Chondrocyte (in vitro differentiated cells): ENCODE measurements at places on chromosomes 1 and 21.
A peak's percentile ranks its signal among the peaks of the same experiment; 100 is the strongest.

GRCh38 chr1:113031171-113031933 lies 41.6 kb upstream of the LRIG2 start:
- DNase-seq = no peak

DNA sequence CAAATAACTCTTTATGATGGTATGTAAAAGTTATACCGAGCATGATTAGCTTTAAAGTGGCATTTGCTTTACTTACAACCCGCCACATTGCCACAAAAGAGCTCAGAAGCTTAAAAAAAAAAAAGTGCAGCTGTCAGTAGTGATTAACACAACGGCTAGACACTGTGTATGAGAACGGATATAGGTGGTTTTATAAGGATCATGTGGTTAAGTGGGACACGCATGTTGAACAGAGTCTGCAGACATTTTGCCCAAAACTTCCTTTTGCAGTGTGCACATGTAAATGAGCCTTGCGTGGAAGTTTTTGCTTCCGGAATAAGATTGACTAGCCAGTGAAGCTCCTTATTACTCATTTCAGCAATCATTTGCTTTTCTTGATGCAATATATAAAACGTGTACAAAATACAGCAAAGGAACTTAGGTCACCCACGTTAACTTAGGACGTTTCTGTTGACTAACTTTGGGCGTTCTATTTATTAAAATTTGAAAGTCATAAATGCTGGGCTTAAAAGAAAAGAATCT lies 58.7 kb upstream of the RGS1 start:
- DNase-seq = no peak

DNA sequence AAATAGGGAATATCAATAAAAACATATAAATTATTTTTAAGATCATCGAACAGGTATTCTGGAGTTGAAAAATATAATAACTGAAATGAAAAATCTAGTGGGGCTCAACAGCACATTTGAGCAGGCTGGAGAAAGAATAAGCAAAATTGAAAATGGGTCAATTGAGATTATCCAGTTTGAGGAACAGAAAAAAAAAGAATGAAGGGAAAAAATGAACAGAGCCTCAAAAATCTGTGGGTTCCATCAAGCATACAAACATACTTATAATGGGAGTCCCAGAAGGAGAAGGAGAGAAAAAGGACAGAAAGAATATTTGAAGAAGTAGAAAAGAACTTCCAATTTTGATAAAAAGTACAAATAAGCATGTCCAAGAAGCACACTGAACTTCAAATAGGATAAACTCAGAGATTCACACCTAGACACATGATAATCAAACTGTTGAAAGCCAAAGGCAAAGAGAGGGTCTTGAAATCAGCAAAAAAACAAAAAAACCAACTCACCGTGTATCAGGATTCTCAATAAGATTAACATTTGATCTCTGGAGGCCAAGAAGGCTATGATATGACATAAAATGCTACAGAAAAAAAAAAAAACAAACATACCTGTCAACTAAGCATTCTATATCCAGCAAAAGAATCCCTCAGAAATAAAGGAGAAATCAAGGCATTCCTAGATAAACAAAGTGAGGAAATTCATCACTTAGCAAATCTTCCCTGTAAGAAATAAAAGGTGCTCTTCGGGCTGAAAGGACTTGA lies 5.4 kb upstream of the COQ8A start:
- no peak for DNase-seq

GRCh38 chr1:53944469-53945182 lies 873 bp downstream of the IFT25 start:
- DNase-seq = no peak

- DNase-seq = no peak
Observed at GRCh38 chr1:179295164-179295755, 1.7 kb downstream of the SOAT1 start.

GRCh38 chr1:4957027-4957426 lies 302.6 kb downstream of the AJAP1 start:
- DNase-seq = no peak

- no peak for DNase-seq
Observed at GRCh38 chr1:168408539-168408865, 127.8 kb downstream of the TBX19 start.

DNA sequence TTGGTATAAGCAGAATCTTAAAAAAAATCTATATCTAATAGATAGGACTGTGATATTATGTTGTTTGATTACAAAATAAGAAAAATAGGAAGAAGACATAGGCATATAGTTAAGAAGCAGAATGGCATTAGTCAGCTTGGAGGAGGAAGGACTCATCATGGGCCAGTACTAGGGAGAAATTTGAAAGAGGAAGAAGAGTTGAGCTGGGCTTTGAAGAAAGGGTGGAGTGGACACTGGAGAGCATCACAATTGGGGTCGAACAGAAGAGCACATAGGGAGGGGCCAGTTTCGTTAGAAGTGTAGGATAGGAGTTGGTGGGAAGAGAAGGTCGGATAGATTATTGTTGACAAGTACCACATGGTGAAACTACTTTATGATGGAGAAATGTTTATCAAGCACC lies 129.3 kb downstream of the CACHD1 start:
- DNase-seq = no peak

DNA sequence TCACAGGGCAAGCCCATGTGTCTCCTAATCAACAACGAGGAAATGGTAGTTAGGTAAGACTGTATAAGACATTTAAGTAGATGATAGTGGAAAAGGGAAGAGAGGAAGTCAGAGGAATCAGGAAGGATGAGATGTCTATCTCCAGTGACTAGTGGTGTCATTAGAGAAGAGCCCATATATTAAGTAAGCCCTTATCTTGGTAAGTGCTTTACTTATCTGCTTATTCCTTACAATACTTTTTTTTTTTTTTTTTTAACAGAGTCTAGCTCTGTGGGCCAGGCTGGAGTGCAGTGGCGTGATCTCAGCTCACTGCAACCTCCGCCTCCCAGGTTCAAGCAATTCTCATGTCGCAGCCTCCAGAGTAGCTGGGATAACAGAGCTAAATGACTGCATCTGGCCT lies 29.5 kb downstream of the RNF11 start:
- DNase-seq = no peak

GRCh38 chr1:245753807-245754206 lies 599.0 kb downstream of the KIF26B start:
- no peak for DNase-seq

GRCh38 chr1:202229376-202229775 lies 35.8 kb downstream of the LGR6 start:
- DNase-seq = no peak

DNA sequence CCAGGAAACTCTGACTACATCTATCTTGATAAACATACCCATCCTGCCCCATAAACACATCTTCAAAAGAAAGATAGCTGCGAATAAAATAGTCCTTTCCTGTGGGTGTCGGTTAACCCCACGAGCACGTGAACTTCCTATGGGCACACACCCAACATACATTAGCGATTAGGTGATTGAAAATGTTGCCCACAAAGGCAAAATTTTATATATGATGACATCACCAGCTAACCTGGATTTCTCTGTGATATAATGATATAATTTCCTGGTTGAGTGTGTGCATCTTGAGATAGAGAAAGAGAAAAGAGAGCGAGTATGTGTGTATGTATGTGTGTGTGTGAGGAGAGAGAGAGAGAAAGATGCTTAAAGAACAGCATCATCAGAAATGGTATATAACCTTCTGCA lies 296.1 kb downstream of the PTPRC start:
- no peak for DNase-seq

DNA sequence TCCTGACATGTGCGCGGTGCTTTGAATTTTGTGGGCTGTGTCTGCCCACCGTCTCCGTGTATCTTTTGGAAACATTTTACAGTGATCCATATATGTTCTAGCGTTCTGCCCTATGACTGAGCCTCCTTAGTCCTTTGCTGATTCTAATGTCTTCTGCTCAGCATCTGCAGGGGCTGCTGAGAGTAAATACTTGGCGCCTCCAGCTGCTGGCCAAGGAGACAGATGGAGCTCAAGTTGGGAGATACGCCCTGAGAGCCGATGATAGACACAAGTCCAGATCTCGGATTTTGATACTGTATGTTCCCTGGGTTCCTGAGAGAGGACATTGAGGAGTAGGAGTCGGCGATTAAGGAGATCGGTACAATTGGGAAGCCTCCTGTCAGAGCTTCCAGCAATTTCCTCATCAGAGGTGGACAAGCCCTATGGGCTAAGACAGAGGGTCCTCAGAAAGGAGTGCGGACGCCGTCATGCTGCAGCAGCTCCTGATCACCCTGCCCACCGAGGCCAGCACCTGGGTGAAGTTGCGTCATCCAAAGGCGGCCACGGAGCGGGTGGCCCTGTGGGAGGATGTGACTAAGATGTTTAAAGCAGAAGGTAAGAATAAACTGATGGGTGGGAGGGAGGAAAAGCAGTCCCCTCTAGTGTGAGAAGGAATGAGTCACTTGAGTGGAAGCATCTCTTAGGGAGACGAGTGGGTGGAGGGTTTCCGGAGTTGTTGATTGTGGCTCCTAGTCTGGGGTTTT lies 390 bp downstream of the ZFP69B start:
- DNase-seq = no peak

GRCh38 chr1:205532996-205533735 lies 28.7 kb downstream of the CDK18 start:
- DNase-seq = no peak

DNA sequence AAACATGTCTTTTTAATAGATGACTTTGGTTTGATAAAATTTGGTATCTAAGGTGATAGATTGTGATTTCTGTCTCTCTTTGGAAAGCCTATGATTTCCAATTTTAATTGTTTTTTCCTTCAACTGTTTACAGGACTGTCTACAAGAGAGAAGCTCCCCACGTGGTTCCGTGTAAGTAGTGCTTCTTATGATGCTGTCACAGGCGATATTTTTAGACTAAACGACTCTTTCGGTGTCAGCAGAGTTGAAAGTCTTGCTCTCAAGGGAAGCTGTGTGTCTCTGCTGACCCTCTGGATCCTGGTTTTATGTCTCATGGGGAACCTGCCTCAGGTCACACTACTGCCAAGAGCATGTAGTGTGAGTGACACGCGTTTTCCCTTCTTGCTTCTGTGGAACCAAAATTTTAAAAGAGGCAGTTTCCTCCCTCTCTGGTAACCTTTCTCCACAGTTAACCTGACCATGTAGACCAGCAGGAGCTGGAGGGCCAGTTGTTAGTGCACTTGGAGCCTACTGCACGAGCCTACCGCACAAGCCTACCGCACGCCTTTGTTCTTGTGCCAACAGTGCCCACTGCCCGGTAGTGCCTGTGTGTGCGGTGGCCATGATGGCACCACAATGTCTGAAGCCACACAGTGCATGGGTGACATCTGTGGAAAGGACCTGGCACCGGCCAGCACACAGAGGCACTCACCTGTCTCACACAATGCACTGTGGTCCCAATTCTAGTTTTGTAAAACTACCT lies 91.9 kb downstream of the PCBP3 start:
- DNase-seq = no peak

GRCh38 chr1:3103967-3104677 lies 35.1 kb downstream of the PRDM16 start:
- no peak for DNase-seq

- no peak for DNase-seq
Observed at GRCh38 chr1:44481701-44482100, 76.6 kb downstream of the RNF220 start.

- no peak for DNase-seq
Observed at GRCh38 chr1:11478571-11479374, at the start of gene DISP3. Gene DISP3 (plus strand): TSS chr1:11479155. CDS start chr1:11500993, 21,838 bp downstream.

DNA sequence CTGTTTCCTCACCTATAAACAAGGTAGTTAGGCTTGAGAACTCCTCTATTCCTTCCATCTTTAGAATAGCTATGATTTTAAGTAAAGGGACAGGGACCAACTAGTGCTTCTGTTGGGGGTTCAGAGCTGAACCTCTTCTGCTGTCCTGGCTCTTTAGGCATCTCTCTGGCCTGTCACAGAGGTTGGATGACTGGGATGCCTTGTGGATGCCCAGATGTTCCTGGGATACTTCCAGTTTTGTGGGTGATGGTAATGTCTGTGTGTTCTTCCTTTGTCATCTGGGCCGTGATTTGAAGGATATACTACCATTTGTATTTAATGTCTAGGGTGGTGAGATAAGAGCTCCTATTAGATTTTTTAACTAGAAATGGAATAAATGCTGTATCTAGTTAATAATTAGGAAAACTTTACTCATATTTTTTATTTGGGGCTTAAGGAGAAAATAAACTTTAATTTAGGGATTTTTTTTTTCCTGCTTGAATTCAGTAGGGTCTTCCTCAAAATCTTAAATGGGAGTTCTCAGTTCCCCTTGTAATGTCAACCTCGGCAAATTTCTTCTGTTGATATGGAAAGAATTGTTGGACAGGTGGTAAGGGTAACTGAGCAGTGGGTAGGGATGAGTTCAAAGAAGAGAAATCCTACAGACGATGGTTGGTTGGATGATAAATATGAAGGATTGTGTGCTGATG lies 47.2 kb downstream of the LAMC1 start:
- no peak for DNase-seq

DNA sequence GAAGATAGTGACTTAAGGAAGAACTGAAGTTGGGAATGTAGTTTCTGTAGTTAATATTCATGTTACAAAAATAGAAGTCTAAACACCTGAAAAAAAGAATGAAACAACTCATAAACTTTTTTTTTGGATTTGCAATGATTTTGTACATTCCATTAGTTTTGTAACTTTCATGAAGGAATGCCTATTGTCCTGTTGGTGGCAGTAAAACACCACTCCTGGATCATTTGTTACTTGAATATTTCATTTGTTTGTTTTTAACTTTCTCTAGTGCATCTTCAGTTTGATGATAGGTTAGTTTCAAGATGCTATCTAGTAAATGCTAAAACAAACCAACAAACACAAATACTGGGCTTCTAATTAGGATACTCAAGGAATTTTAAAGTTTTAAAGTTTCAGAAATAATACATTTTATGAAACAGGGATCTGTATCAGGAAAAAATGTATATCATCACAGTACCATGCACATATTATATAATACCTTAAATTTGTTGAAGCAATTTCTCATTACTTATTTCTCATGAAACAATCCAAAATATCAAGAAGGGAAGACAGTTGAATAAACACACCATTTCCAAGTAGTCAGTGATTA lies 229.7 kb upstream of the CACYBP start:
- DNase-seq = no peak

GRCh38 chr1:165988275-165988674 lies 160.9 kb downstream of the UCK2 start:
- DNase-seq = no peak

DNA sequence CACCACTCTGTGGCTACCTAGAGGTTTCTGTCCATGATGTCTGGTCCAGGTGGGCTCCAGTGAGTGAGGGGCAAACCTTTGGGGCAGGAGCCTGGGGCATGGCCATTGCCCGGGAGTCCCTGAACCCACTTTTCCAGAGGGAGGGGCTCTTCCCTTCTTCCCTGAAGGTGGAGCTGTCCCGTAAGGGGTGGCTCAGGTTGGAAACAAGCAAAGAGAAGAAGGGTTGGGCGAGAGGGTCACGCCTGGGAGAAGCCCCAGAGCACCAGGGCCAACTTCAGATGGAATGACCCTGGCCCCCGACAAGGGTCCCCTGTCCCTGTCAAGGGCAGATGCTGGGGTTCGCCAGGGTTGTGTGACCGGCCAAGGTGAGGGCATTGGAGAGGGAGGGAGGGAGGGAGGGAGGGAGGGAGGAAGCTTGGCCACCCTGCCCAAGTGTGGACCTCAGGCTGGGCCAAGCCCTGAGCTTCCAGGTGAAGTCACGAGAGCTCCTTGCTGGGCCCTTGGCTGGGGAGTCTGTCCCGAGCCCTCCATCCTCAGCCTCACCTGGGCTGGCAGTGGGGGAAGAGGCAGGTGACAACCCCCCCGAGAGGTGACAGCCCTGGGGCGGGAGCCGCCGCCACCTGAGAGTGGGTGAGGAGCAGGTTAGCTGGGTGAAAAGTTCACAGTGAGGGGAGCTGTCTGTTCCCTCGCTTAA lies 69.6 kb downstream of the DHRS3 start:
- DNase-seq = peak; percentile 68
